ENCODE measurements at places on chromosomes 1 and 21.

- no peak for DNase-seq
These were observed 145.2 kb downstream of the PGBD5 start for GRCh38 chr1:230280906-230281413.

DNA sequence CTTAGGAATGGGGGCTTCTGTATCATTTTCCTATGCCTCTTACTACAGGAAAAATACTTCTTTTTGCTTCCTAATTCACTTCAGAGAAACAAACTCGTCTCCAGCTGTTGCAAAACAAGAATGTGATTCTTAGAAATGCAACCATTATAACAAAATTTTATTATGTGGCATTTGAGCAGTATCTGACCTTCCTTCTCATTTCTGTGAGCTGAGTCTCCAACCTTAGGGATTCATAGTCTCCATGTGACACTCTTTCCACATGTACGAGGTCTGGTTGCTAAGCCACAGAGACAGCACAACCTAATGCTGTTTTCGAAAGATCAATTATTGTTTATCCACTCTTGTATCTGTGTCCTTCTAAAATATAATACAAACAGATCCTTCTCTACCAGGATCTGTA lies 75.3 kb upstream of the RGS4 start:
- no peak for DNase-seq

DNA sequence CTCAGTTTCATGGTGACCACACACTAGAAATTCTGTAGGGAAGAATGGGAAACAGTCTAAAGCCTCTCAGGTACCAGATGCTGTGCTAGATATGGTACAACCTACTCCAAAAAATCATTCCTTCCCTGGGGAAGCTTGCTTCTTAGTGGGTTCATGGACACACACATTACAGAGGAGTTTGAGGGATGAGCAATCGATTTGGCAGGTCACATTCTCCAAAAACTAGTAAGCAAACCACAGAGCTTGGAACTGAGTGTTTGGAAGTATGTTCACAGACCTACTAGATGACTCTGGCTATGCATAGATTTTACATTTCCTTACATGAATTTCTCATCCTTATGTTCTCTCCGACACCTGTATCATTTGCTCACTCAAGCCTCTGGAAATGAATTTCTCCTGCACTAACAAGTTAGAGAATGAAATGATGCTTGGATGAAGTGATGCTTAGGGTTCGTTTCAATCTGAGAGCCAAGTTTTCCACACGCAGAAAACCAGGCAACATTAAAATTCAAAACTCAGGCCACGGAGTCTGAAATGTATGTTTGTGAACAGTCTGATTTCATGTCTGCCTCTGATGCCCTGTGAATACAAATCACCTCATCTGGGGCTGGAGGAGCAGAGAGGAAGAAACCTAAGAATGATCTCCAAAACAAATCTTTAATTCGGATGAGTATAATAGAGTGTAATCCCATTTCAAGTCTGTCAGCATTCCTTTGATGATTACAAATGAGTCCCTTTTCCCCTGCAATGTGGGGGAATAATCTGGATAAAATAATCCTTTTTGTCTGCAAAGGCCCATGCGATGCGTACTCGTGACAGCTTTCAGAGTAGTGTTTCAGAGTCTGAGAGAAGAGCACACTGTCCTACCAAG lies 11.0 kb downstream of the EVA1C start:
- no peak for DNase-seq

DNA sequence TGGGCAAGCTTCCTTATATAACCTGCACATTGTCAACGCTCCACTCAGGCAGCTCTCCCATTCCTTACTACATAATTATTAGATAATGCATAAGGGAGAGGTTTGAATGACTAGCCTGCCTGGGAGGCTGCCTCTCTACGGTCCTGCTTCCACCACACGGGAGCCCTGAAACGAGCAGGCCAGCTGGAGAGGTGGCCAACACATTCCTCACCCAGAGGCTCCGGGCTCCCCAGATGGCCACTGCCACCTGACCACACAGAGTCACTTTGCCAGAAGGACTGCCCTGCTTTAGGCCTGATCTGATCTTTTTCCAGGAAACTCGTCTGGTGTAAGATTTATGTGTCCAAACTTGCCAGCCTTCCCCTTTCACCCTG lies 27.9 kb downstream of the HIVEP3 start:
- DNase-seq = no peak

GRCh38 chr21:31618696-31619430 lies 40.6 kb upstream of the SOD1 start:
- DNase-seq = no peak

DNA sequence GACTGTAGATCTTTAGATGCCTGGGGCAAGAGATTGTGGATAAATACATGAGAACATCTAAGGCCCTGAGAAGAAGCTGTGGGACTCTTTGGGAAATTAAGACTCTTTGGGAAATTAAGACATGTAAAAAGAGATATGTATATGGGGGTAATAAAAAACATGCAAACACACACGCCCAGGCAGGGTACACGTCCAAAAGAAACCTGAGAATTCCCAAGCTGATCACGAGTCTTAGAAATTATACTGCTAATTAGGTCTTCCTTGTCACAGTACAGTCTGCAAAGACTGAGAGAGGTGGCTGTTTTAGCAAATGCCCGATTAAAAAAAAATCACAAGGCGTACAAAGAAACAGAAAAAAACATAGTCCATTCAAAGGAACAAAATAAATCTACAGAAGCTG lies 39.3 kb upstream of the ERO1B start:
- DNase-seq = no peak

GRCh38 chr1:23555986-23556634 lies 3.2 kb downstream of the ID3 start:
- DNase-seq = no peak

DNA sequence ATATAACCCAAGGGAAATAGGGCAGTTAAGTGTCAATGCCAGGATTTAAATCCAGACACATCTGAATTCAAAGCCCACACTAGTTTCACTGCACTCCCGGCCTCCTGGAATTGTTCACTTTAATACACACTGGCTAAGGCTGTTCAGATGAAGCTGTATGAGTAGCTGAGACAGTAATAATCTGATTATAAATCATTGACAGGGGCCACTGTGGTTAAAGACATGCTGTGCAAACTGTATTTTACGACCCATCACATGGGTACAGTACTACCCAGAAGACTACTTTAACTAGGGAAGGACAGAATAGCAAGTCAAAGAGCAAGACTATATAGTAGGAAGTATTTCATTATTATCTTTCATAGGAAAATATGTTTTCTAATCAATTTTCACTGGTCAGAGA lies 16.1 kb upstream of the NTNG1 start:
- DNase-seq = no peak

DNA sequence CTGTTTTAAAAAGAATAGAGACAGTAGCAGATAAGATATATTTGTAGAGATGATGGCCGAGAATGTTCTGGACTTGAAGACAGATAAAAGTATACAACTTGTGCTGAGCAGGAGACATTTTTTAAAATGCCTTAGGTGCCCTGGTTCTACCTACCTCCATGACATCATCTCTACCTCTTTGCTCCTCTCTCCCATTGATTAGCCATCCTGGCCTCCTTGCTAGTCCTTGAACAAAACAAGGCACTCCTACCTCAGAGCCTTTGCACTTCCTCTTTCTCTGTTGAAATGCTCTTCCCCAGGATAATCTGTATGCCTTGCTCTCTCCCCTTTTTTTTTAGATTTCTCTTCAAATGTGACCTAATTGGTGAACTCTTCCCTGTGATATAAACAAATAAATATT lies 92.6 kb upstream of the MAGI3 start:
- DNase-seq = no peak
